ENCODE measurements at places on chromosomes 3 and 15. TPM values are rescaled to one million over a fixed set of nuclear protein-coding genes. Genes with fewer than 3 reads are reported as not detected.

The SEMA3B gene
- total RNA-seq, result 49.4 TPM

The DNASE1L3 gene
- not detected for total RNA-seq

The SAMMSON gene
- total RNA-seq, result not detected

The GOLGA6A gene
- total RNA-seq, result not detected

All from mesangial cell (primary cell).